ENCODE measurements at places on chromosomes 4 and X.

- DNase-seq: no peak
Observed at GRCh38 chr4:70778888-70779422, 57.2 kb downstream of the RUFY3 start.

- DNase-seq: no peak
Observed at GRCh38 chrX:48558271-48558670, 16.0 kb upstream of the RBM3 start.

GRCh38 chr4:1855333-1856070 is 454 bp downstream of the LETM1 start:
- no peak for DNase-seq

- no peak for DNase-seq
Observed at GRCh38 chrX:41538707-41539106, 91.6 kb downstream of the NYX start.

- DNase-seq: no peak
Observed at GRCh38 chr4:55183926-55184599, 58.7 kb upstream of the KDR start.

- DNase-seq: no peak
Observed at GRCh38 chr4:154565704-154566103, 2.9 kb downstream of the FGB start.

GRCh38 chr4:1195109-1195671 is 22.8 kb upstream of the SPON2 start:
- no peak for DNase-seq

- no peak for DNase-seq
Observed at GRCh38 chr4:145345401-145345800, 136.3 kb upstream of the SMAD1 start.
